ENCODE measurements at places on chromosomes 2 and 18. TPM values are rescaled to one million over a fixed set of nuclear protein-coding genes. Genes with fewer than 3 reads are reported as not detected.

DNA sequence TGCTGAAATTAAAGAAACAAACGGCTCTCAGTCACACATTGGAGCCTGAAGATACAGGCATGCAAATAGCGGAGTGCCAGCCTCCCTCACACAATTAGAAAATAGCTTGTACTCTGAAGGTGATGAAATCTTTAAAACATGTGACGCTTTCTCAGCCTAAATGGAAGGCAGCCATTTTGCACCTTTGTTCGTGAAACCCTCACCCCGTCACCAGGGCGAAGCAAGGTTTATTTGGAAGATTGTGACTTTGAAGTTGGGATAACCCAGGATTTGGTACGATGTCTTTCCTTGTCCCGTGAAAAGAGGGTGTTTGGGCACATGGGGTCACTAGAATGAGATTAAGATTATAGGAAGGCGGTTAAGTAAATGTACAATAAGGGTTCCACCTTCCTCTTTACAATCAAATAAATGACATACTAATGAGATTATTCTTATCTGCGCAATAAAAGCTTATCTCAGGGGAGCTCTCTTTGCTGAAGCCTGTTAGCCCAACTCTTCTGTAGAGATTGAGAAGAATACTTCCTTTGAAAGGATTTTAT is 4.2 kb downstream of the SH3BP4 start:
- peaks cover 13% of the 10 kb centered on the region for H3K4me1 ChIP-seq
- no peak overlapping the region for H3K4me3 ChIP-seq

GRCh38 chr2:897091-897490 is 53.6 kb upstream of the SNTG2 start:
- H3K4me1 ChIP-seq = no peaks in the 10 kb centered on the region
- H3K27me3 ChIP-seq = peaks cover 10% of the 10 kb centered on the region
- no peaks in the 10 kb centered on the region for H3K36me3 ChIP-seq
- no peak for DNase-seq

GRCh38 chr18:79615091-79615490 is 64.5 kb upstream of the CTDP1 start:
- DNase-seq = no peak
- no peaks in the 10 kb centered on the region for H3K27me3 ChIP-seq
- H3K27ac ChIP-seq = no peak overlapping the region
- H3K36me3 ChIP-seq = no peaks in the 10 kb centered on the region
- peaks cover 13% of the 10 kb centered on the region for H3K4me1 ChIP-seq

DNA sequence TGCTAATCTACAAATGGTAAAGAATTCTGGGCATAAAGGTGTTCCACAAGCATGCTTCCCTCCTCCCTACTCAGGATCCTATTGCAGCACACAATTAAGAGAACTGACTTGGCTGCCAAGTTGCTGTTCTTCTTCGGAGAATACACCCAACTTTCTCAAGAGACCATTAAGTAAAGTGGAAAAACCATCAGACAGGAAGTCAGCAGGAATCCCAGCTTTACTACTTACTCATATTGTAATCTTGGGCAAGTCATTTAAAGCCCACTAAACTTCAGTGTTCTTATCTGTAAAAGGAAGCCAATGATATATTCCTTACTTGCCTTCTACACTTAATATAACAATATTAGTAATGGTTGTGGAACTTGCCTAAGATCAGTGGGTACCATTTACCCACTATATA is 37.8 kb downstream of the PSTPIP2 start:
- H3K36me3 ChIP-seq = no peaks in the 10 kb centered on the region
- H3K4me1 ChIP-seq = no peaks in the 10 kb centered on the region
- H3K27me3 ChIP-seq = no peaks in the 10 kb centered on the region
- H3K27ac ChIP-seq = no peak overlapping the region
- no peak for DNase-seq

PLEKHH2 gene
- 0.10 TPM for polyA plus RNA-seq

DNA sequence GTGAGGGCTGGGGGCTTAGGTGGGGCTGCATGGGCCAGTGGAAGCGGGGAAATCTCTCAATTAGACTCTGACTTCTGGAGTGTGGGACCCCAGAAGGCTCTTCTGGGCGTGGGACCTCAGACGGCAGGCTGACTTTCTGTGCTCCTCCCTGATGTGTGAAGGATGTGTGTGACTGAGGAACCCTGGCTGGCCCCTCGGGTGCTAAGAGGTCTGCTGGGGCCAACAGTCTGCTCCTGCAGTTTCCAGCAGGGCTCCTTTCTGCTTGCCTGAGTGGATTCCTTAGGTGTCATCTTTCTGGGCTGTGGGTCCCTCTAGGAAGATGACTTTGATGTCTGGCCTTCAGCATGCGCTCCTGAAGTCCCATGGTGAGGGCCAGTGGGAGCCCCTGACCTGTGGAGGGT is 167.5 kb downstream of the DYSF start:
- H3K4me1 ChIP-seq = peaks cover 19% of the 10 kb centered on the region
- no peaks in the 10 kb centered on the region for H3K27me3 ChIP-seq
- H3K27ac ChIP-seq = no peak overlapping the region
- no peak overlapping the region for H3K4me3 ChIP-seq
- DNase-seq = no peak

DNA sequence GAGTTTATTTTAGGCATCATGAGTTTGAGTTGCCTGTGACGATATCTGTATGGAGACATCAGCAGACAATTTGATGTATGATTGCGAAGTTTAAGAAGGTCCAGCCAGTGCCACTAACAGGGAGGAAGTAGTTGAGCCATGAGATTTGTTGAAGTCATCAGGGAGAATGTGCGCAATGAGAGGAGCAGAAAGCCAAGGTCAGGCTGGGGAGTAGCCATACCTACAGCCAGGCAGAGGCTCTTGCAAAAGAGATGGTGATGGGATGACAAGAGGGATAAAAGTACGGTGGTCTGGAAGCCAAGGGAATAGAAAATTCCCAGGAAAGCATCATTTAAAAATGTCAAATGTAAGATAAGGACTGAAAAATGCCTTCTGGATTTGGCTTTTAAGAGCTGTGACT is 51.2 kb downstream of the LIMS1 start:
- H3K27ac ChIP-seq = no peak overlapping the region
- H3K4me1 ChIP-seq = peaks cover 25% of the 10 kb centered on the region
- no peak overlapping the region for H3K4me3 ChIP-seq
- no peak for DNase-seq
- no peaks in the 10 kb centered on the region for H3K36me3 ChIP-seq
- H3K27me3 ChIP-seq = no peaks in the 10 kb centered on the region

- no peak overlapping the region for H3K27ac ChIP-seq
- no peaks in the 10 kb centered on the region for H3K27me3 ChIP-seq
- no peaks in the 10 kb centered on the region for H3K4me1 ChIP-seq
- peaks cover 37% of the 10 kb centered on the region for H3K36me3 ChIP-seq
- no peak for DNase-seq
- no peak overlapping the region for H3K4me3 ChIP-seq
Observed at GRCh38 chr18:56787390-56787789, 136.2 kb downstream of the WDR7 start.

DNA sequence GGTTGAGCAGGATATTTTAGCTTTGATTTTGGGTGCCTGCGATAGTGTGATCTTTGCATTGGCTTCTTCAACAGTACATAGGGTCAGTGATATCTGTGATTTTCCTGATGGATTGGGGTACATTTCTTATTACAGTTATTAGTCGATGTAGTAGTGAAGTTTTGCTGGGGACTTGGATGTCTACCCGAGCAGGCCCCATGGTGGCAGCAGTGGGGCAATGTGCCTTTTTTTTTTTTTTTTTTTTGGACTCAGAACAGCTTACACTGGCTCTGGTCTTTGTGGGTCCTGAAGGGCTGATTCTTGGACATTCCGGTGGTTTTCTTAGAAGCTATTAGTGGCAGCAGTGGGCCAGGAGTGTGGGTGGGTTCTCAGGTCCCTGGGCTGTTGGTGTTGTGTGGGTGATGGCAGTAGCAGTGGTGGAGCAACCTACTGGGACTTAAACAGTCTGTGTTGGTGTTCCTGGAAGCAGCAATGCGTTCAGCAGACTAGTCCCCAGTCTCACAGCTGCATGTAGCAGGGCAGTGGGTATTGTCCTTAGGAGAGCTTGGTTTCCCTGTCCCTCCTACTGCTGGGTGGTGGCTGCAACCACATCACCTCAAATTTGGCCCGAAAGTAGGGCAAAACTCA is 53.7 kb upstream of the SLC4A10 start:
- H3K27ac ChIP-seq = no peak overlapping the region
- H3K36me3 ChIP-seq = no peaks in the 10 kb centered on the region
- no peaks in the 10 kb centered on the region for H3K27me3 ChIP-seq
- no peak overlapping the region for H3K4me3 ChIP-seq

COLEC12 gene
- polyA plus RNA-seq = 2.2 TPM

GRCh38 chr2:48309900-48310299 is 220.1 kb upstream of the STON1 start:
- H3K4me1 ChIP-seq = peaks cover 5% of the 10 kb centered on the region
- no peaks in the 10 kb centered on the region for H3K27me3 ChIP-seq
- H3K4me3 ChIP-seq = no peak overlapping the region
- no peaks in the 10 kb centered on the region for H3K36me3 ChIP-seq
- H3K27ac ChIP-seq = no peak overlapping the region

TSPYL6 gene
- polyA plus RNA-seq = 0.08 TPM

RAB6C gene
- polyA plus RNA-seq = 0.08 TPM

- peak overlapping the region; percentile 64 for H3K27ac ChIP-seq
- no peaks in the 10 kb centered on the region for H3K27me3 ChIP-seq
- H3K36me3 ChIP-seq = no peaks in the 10 kb centered on the region
- no peak overlapping the region for H3K4me3 ChIP-seq
Observed at GRCh38 chr2:168346725-168347477, 99.5 kb upstream of the STK39 start.
